ENCODE measurements at places on chromosomes 5 and 9.
A peak's percentile ranks its signal among the peaks of the same experiment; 100 is the strongest.

DNA sequence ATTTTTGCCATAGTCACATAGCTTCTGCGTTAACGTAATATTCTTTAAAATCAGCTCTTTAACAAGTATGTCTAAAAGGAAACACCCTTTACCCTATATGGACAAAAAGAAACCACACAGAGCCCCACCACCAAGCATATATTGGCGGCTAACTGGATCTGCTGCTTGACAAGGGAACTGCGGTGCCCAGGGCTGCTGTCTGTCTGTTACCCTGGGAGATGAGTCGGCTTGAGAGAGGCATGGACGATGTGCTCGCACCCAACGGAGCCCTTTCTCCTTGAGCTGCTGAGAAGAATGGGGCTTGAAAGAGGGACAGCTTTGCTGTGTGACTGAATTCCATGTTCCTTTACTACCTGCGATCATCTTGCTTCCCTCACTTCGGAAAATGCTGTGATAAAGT, 158.6 kb upstream of the SHB start:
- no peak for DNase-seq

- DNase-seq = no peak
Measured at GRCh38 chr5:58056546-58056945, 403.3 kb downstream of the PLK2 start.

DNA sequence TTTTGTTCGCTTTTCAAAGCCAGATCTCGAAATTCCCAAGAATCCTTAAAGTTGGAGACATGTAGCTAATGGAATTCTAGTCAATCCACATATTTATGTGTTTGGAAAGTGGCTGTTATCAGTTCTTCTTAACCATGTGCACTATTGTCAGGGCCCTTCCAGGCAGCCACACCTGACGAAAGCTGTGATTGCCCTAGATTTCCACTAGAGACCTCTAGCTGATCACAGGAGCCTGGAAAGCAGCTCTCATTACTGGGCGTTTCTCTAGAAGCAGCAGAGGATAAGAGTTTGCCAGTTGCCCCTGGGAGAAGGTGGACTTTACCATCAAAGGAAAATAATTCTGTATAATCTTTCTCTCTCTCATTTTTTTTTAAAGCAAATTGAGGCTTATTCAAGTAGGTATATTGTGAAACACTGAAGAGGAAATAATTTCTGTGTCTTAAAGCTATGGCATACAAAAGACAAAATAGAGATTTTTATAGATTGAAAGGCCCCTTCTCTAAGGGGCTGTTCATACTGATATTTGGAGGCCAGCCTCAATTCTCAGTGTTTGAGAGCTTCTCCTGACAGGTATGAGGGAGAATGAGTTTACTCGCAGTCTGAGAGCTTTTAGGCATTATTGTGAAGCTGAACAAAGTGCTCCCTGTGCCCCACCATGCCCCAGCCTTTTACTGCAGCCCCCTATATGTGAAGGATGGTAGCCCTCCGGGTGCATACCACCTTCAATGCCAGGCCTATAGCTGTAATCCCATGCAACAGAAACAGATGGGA, 405.4 kb upstream of the ACTBL2 start:
- peak; percentile 31 for DNase-seq

GRCh38 chr5:141878186-141878710, at the start of gene PCDH1:
Gene PCDH1 (minus strand): TSS chr5:141878410. CDS start chr5:141878262, 148 bp downstream.
- no peak for DNase-seq

DNA sequence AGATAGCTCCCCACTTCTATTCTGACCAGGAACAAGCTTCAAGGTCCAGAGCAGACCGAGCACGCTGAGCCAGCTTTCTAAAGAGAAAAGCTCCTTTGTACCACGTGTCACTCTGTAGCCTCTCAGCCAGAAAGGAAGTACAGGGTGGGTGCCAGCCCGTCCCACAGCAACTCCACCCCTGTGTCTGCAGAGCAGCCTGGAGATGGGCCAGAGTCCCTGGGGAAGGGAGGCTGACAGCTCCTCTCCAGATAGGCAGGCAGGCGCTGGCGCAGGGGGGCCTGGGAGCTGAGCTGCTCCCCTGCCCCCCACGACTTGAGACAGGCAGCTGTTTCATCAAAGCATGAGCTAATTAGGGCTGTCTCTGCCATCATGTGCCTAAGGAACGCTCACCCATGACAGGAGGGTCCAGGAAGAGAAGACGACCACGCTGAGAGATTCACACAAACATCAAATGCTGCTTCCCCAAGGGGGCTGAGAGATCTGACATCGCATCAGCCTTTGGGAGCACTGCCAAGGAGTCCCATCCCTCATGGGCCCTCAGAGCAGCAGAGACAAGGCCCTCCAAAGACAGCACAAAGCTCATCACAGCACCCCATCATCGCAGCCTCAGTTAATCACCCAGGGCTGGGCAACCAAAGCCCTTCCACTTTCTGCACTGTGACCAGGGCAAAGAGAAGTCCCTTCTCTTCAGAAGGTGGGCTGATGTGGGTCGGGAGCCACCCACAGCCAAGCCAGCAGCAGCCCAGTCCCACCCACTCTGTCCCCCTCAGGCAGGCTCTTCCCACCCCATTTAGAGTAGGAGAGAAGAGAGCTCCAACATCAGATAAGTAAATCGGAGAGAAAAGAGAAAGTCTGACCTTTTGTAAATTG, 78.5 kb upstream of the LRRTM2 start:
- DNase-seq = peak; percentile 47

- DNase-seq = no peak
Measured at GRCh38 chr5:91690921-91691320, 307.8 kb upstream of the ARRDC3 start.

DNA sequence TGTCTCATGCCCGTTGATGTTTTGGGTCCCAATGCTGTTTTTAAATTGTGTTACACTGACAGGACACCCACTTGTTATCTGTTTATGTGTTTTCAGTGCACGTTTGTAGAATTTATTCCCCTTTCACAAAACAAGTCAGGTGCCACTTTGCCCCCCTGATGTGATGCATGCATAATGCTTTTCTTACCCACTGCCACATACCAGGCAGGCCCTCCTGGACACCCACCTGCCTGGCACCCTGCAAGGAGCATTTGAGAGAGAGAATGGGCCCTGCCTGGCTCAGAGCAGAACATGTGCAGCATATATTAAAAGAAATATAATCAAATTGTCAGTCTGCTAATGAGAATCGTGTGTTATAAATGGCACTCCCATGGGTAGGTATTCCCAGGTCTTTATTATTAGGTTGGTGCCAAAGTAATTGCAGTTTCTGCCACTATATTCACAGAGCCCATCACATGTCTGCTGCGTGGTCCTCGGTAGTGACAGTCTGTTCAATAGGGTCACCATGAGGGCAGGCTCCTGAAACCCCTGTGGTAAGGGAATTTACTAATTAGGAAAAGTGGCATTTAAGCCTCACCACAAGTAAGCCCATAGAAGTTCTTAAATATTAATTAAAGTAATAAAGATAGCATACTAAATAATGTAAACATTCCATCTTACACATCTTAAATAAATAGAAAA, 52.2 kb upstream of the CKMT2 start:
- no peak for DNase-seq

DNA sequence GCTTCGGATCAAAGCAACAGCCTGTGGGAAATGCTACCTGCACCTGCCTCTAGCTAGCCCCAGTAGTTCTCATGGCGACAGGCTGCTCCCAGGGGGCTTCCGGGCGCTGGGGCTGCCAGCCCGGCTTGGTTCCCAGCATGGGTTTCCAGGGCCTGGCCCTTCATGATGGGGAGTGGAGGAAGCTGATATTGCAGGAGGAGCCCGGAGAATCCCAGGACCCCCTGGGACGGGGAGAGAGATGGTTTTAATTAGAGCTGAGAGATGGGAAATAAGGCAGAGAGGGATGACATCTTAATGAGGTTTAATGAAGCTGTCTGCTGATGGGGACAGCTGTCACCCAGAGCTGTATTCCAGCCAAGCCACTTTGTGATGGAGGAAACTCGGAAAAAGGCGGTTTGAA, 78.6 kb downstream of the CFAP77 start:
- no peak for DNase-seq

DNA sequence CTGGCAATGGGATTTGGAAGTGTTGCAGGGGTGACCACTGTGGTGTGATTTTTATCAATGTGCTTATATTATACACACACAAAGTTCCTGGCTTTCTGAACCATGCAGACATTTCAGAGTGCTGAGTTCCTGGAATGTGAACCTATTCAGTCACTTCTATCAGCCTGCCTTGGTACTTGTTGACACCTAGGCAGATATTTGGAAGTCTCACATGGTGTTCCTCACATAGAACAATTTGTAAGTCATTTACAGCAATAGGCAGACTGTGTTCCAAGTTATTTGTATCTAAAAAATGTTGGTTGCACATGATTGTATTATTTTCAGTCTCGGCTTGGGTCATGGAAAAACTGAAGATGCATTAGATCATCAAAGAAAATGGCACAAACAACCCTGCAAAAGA, 182.2 kb downstream of the SREK1 start:
- DNase-seq = no peak

DNA sequence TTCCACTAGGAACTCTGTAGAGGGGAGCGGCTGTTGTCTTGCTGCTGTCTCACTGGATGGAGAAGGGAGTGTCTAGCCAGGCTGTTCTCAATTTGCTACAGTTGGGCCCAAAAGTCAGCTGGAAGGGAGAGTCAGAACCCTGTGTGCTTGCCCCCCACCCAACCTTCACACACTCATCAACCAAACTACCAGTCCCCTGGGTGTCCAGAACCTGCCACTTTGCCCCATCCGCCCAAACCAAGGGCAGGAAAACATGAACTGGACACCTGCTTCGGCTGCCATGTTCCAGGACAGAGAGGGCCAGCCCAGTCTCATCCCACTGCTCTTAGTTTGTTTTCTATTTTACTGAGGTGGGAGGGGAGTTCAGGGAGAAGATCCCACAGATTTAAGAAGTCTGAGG, 82.1 kb downstream of the S1PR3 start:
- no peak for DNase-seq

DNA sequence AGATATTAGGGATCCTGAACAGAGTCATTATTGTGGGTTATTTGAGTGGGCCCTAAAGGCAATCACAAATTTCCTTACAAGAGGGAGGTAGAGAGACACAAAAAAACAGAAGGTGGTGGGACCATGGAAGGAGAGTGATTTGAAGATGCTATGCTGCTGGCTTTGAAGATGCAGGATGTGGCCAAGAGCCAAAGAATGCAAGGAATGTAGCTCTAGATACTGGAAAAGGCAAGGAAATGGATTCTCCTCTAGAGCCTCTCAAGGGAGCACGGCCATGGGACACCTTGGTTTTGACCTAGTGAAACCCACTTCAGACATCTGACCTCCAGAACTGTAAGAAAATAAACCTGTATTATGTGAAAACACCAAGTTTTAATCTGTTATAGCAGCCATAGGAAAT, 53.8 kb downstream of the TTC39B start:
- DNase-seq = no peak

DNA sequence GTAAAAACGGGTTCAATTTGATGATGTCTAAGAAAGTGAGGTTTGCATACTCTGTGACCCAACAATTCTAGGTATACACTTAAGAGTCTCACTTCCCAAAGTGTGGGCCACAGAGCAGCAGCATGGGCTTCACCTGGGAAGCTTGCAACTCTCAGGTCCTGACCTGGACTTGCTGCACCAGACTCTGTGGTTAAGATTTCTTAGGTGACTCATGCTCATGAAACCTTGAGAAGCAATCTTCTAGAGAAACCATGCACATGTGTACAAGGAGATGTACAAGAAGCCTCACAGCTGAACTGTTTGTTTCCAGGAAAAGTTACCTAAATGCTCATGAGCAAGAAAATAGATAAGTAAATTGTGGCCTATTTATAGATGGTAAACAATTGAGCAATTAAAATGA, 30.0 kb downstream of the DNAJC21 start:
- DNase-seq = no peak

DNA sequence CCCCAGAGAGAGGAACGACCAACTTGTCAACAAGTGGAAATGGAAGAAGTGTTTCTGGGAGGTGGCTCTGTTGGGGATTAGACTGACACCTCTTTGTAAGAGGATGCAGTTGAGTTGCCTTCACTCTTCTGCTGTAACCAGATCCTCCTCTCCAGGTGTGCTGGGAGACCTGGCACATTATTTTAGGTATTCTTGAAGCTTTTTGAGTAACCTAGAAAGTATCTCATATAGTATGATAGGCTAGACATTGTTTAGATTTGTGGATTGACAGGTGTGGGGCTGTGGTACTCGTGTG, 21.6 kb downstream of the SNX30 start:
- no peak for DNase-seq

DNA sequence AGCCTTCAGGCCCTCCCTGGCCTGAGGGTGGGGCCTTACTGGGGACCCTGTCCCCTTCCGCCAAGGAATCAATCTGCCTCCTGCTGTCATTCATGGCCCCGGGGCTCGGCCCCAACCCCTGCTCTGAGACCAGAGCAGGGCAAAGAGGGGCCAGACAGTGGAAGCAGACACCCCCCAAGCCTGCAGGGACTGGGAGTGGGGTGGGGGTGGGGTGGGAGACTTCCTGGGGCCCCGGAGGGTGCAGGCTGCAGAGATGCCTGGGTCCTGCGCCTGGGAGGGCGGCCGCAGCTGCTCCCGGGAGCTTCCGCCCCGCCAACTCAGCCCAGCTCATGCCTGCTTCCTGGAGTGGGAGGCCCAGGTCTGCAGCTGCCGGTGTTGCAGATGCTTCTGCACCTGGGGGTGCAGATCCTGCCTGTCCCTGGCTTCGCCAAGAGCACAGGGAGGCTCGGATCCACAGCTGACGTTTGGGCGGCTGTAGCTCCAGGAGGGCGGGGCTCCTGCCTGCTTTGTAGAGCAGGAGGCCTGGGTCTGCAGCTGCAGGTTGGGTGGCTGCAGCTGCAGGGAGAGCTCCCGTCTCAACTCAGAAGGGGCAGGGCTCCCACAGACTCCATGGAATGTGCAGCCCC, 6.2 kb downstream of the KIF4B start:
- no peak for DNase-seq

DNA sequence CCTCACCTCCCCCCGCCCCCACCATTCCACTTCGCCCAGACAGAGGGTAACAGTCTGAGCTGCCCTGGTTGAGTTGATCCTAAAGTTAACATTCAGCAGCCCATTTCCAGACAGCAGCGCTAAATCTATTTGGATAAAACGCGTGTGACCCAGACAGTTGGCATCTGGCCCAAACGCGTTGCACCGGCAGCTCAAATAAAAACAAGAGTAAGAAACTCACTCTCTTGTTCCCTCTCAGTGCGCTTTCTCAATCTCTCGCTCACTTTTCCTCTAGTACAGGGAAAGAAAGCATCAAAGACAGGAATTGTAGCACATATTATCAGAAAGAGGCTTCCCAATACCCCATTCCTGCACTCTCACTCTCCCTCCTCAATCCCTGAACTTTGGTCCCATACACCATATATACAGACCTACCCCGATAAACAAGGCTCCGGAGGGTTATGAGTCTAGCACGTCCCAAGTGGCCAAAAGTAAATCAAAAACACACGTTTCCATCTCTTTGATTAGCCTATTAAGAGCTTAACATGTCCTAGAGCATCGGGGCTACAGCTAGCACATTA, 1.3 kb downstream of the ADAMTS6 start:
- peak; percentile 55 for DNase-seq

Data from DMS 273 treated with DMSO at 0.1 percent for 48 hours (cell line).